ENCODE measurements at places on chromosomes 12 and 14.

- DNase-seq, result no peak
Measured at GRCh38 chr12:70842942-70843341, 77.6 kb downstream of the PTPRR start.

GRCh38 chr14:35395283-35395682 lies 9.3 kb downstream of the NFKBIA start:
- DNase-seq, result no peak

DNA sequence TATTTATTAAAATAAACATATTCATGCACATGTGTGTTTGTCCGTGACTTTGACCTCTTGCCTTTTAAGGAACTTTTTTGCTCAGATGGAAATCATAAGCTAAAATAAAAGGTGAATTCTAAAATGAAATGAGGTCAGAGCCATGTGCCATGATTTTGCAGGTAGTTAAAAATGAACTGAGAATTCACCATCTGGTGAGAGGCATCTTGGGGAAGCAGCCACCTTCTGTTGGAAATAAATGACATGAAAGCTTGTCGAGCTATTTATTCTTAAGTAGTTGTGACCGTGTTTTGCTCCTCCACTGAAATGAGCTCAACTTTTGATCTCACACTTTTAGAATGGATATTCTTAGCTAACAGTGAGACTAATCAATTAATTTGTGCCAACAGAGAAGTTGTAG lies 56.8 kb upstream of the CNOT2 start:
- DNase-seq, result no peak

- no peak for DNase-seq
Measured at GRCh38 chr12:121295746-121296617, 527 bp downstream of the CAMKK2 start.

GRCh38 chr12:40760821-40761220 lies 68.6 kb downstream of the CNTN1 start:
- DNase-seq, result no peak

DNA sequence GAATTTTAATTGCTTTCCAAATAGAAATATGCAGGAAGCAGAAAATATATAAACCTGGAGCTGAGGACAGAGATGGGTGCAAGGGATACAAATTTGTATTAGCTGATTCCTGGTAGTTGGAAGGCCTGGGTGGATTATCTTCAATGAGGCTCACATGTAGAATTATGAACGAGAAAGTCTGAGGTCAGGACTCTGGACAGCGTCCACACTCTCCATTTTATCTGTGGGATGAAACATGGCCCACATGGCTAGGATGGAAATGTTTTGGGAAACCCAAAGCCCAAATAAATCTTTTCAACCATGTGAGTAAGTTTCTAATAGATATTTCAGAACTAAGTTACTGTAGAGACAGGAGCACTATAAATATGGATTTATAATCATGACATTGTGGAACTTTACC lies 256.1 kb downstream of the APAF1 start:
- no peak for DNase-seq

DNA sequence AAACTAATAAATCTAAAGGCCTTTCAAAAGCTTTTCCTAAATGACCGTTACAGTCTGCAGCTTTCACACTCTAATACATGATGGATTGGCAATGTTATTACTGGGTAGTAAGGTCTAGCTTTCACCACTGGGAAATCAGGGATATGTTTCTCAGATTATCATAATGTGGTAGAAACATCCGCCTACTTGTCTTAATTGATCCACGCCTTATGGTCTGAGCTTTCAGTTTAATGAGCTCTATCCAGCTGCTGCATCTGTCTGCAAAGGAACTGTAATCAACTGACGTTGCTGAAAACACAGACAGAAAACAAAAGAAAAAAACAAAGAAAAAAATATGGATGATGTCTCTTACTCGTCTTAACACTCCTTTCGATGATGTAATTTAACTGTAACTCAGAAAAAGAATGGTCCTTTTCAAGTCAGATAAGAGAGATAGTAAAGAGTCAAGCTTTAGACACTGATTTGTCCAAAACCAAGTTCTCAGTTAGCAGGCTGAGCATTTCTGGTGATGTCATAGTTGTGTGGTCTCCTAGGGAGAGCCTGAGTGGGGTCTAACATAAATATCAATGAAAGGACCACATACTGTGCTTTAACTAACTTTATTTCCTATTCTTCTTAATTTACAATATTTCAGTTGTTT lies 85.9 kb downstream of the C2CD5 start:
- DNase-seq, result no peak

DNA sequence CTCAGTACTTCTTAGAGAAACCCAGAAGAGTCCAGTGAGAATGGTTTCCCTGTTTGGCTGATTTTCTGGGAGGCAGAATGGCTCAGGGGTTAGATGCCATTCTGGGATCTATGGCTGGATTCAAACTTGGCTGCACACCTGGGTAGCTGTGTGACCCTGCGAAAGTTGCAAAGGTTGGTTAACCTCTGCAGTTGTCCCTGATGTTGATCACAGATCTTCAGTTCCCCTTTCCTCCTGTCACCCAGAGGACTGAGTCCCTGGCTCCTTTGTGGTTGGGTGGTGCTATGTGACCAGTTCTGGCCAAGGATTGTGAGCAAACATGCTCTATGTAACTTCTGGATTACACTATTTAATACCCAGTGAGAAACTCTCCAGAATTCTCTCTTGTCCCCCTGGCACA lies 418.0 kb downstream of the RGS6 start:
- DNase-seq, result no peak

DNA sequence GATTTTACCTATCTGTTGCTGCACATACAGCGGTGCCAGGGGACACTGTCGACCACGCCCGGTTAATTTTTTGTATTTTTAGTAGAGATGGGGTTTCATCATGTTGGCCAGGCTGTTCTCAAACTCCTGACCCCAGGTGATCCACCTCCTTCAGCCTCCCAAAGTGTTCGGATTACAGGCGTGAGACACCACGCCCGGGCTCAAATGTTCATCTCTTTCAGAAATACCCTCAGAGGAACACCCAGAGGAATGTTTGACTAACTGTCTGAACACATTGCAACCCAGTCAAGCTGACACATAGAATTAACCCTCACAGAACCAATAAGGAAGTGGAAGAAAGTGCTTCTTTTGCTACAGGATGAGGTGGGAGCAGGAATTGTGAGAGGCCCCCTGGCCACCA lies 15.0 kb upstream of the ETFBKMT start:
- no peak for DNase-seq

- DNase-seq, result no peak
Measured at GRCh38 chr14:90698379-90698869, 117.8 kb downstream of the TTC7B start.

DNA sequence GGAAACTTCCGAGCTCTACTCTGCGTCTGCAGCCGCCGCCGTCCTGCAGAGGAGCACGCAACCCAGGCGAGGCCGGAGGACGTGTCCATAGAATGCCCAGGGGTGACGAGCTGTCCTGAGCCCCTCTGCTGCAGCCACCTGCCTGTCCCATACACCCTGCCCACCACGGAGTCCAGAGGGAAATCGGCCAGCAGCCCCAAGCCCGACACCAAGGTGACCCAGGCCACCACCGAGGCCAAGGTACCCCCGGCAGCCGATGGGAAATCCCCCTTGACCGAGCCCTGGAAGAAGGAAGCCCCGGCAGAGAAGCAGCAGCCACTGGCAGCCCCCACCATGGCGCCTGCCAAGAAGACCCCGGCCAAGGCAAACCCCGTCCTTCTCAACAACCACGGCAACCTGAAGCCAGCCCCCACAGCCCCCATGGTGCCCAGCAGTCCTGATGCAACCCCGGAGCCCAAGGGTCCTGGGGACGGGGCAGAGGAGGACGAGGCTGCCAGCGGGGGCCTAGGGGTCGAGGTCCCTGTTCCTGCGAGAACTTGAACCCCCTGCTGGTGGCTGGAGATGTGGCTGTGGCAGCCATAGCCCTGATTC lies 128.7 kb upstream of the C14orf180 start:
- no peak for DNase-seq

GRCh38 chr12:122150127-122150681 lies 23.8 kb downstream of the IL31 start:
- no peak for DNase-seq

- DNase-seq, result no peak
Measured at GRCh38 chr12:66768293-66768692, 89.4 kb upstream of the GRIP1 start.

DNA sequence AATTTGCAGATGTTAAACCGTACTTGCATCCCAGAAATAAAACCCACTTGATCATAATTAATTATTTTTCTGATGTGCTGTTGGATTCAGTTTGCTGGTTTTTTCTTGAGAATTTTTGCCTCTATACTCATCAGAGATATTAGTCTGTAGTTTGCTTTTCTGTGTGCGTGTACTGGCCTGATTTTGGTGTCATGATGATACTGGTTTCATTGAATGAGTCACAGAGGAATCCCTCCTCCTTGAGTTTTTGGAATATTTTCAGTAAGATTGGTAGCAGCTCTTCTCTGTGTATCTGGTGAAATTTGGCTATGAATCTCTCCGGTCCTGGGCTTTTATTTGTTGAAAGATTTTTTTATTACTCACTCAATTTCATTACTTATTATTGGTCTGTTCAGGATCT lies 100.4 kb upstream of the PMCH start:
- DNase-seq, result no peak

- DNase-seq, result no peak
Measured at GRCh38 chr14:37472906-37473305, 122.1 kb downstream of the FOXA1 start.

- no peak for DNase-seq
Measured at GRCh38 chr14:33081259-33081658, 142.6 kb downstream of the NPAS3 start.

- DNase-seq, result no peak
Measured at GRCh38 chr14:31251028-31251958, 43.7 kb upstream of the HECTD1 start.

- DNase-seq, result no peak
Measured at GRCh38 chr12:45582986-45583659, 146.4 kb upstream of the ARID2 start.

DNA sequence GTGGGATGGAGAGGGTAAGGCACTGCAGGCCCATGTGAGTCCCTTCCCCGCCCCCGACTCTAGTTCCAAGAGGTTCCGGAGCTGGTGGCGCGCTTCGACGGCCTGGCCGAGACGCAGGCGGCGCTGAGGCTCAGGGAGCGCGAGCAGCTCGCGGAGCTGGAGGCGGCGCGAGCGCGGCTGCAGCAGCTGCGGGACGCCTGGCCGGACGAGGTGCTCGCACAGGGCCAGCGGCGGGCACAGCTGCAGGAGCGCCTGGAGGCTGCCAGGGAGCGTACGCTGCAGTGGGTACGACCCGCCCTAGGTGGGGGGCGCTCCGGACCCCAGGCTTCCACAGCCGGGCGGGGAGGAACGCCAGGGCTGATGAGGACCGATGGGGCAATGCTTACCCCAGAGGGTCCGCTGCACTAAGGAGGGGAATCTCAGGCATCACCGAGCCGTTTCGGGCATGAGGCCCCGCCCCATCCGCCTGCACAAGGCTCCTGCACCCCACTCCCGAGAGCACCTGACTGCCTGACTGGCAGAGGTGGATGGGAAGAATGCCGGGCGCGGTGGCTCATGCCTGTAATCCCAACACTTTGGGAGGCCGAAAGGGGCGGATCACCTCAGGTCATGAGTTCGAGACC lies 4.9 kb downstream of the CFAP73 start:
- no peak for DNase-seq

- peak; percentile 100 for DNase-seq
Measured at GRCh38 chr14:34982421-34983147, at the start of gene SRP54. SRP54 (plus strand) TSS chr14:34982992; CDS start chr14:34996710, 13,718 bp downstream.

DNA sequence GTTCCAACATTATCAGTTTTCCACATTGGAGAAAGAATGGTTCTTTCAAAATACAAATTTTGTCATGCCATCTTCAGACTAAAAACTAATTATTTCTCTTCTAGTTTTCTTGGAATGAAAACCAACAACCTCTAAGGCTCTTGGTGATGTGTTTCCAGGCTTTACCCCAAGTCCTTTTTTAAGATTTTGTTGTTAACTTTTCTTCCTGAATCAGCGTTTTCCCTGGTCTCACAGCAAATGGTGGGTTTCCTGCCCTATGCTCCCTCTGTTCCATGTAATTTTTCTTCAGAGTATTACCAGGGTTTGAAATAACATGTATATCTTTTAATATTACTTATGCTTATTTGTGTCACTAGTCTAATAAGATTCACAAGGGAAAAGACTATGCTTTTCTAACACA lies 1311.9 kb downstream of the LRFN5 start:
- no peak for DNase-seq

GRCh38 chr14:104145826-104146601 lies 7.6 kb downstream of the KIF26A start:
- DNase-seq, result no peak

DNA sequence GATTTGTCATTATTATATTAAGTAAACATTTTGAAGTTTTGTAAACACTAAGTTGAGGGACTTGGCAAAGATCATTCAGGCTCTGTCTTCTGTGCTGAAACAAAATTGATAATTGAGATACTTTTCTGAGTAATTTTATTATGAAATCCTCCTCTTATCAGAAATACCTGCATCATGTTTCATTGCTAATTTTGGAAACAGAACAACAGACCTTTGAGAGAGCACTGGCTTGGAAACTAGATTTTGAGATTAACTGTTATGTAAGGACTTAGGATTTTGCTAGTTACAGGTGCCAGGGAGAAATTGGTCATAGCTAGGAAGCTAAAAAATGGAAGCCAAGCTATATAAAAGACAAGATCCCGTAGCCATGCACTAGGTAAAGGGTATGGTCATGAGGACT lies 201.7 kb upstream of the DCN start:
- DNase-seq, result no peak

GRCh38 chr14:33206981-33207380 lies 268.3 kb downstream of the NPAS3 start:
- no peak for DNase-seq

DNA sequence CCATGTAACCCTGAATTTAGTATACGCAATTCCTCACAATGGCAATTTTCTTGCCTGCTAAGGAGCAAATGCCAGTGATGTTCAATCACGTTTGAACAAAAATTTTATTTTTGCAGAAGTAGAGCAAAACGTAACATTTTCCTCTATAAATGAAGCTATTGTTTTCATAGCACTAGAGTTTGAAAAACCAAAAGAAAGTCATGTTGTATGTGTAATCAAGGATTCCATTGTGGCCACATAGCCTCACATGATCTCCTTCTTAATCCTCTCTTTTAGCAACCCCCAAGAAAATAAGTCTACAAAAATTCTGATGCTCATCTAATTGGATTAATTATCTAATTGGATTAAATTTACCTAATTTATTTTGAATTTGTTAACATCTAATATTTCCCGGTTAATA lies 1217.4 kb upstream of the FLRT2 start:
- no peak for DNase-seq

GRCh38 chr12:63814146-63814772 lies 30.2 kb upstream of the SRGAP1 start:
- no peak for DNase-seq

- no peak for DNase-seq
Measured at GRCh38 chr14:92513966-92514843, 624 bp downstream of the RIN3 start.

GRCh38 chr14:90235179-90235976 lies 21.0 kb upstream of the PSMC1 start:
- DNase-seq, result peak; percentile 41

- no peak for DNase-seq
Measured at GRCh38 chr12:100229036-100229635, 28.5 kb downstream of the ACTR6 start.
